ENCODE measurements at places on chromosomes 11 and 22.

DNA sequence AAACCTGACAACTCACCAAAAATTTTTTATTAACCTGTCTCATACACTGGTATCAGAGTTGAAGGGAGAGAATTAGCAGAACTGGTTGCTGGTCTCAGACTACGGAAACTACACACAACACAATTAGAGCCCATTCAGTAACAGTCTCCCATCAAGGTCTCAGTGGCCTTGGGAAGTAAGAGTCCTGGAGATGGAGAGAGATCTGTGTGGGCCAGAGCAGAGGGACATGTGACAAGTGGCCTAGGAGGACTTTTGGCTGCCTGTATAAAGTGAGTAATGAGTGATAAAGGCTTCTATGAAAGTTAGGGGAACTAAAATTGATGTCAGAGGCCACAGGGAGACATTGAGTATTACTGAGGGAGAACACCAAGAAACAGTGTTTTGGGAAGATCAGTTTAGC, 58.9 kb downstream of the PARVA start:
- no peak for DNase-seq

DNA sequence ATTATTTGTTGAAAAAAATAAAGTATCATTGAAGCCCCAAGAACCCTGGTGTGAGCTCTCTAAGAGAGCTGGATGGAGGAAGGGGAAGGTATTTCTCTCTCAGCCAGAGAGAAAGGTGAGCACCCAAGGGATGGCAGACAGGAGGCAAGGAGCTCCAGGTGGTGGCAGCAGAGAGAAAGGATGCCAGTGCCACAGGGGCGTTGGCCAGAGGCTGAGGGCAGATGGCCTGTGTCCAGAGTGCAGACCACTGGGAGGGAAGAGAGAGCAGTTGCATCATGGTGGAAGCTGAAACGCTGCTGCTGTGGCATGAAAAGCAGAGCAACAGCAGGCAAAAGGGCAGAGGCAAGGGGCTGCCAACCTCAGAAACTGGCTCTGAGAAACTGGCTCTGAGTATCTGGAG, 8.5 kb downstream of the SPON1 start:
- DNase-seq = no peak

GRCh38 chr11:118132385-118133151, 20.1 kb downstream of the SCN4B start:
- no peak for DNase-seq

GRCh38 chr11:93895106-93895862, 44.9 kb upstream of the VSTM5 start:
- DNase-seq = no peak

GRCh38 chr22:28548406-28548805, 131.2 kb downstream of the TTC28 start:
- DNase-seq = no peak

GRCh38 chr11:13262096-13262495, 15.5 kb upstream of the BMAL1 start:
- DNase-seq = no peak

GRCh38 chr11:7577291-7578190, 63.7 kb downstream of the PPFIBP2 start:
- no peak for DNase-seq

GRCh38 chr11:27029966-27030365, 10.6 kb upstream of the BBOX1 start:
- no peak for DNase-seq

DNA sequence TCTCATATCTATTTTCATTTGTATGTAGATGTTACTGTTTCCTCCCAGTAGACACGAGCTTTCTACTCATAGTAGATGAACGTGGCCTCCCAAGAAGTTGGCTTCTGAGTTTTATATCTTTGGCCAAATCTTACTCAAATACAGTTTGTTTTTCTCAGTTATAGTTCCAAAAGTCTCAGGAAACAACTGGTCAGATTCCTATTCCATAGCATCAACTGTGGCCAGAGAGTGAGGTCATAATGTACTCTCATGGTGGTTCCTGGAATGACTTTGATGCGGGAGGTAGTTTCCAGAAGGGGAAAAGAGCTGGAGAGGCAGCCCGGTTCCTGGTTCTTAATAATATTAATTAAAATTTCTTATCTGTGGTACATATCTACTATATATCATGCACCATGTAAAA, 77.3 kb downstream of the SLC17A6 start:
- no peak for DNase-seq

GRCh38 chr11:100556781-100557180, 130.3 kb upstream of the ARHGAP42 start:
- DNase-seq = no peak

DNA sequence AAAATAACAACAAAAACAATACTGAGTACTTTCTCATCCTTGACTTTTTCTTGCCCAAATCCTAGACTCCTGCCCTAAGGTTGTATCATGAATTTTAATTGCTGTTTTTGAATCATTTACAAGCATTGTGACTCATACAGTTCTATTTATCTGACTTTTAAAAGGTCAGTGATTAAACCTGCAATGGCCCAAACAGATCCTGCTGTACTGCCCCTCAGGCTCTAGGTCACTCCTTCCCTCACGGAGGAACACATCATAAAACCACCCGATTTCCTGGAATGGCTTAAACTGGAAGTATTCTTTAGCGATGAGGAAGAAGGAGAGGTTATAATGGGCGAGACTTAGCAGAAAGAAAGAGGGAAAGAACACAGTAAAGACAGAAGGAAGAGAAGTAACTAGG, 12.3 kb downstream of the ARFGAP3 start:
- no peak for DNase-seq

GRCh38 chr11:110720431-110721275, 8.4 kb upstream of the ARHGAP20 start:
- DNase-seq = no peak

- no peak for DNase-seq
These were observed 8.4 kb downstream of the MSANTD2 start for GRCh38 chr11:124791626-124792341.

GRCh38 chr11:105937331-105937730, 84.7 kb downstream of the MSANTD4 start:
- DNase-seq = no peak

DNA sequence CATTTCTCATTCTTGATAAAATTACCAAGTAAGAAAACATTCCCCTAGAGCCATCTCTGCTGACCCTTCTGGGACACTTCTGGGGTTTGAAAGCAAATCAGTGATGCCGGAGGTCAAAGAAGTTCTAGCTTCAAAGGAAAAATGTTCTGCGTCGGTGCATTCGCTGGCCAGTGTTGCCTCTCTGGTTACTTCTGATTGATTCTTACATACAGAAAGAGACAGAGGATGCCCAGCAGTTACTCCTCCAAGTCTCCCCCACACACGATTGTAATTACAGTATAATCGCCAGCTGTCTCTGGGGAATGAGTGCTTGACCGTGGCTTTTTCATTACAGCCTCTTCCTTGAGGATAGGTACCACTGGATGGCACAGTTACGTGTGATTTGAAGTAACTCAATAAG, 150.9 kb downstream of the SNX19 start:
- DNase-seq = no peak

DNA sequence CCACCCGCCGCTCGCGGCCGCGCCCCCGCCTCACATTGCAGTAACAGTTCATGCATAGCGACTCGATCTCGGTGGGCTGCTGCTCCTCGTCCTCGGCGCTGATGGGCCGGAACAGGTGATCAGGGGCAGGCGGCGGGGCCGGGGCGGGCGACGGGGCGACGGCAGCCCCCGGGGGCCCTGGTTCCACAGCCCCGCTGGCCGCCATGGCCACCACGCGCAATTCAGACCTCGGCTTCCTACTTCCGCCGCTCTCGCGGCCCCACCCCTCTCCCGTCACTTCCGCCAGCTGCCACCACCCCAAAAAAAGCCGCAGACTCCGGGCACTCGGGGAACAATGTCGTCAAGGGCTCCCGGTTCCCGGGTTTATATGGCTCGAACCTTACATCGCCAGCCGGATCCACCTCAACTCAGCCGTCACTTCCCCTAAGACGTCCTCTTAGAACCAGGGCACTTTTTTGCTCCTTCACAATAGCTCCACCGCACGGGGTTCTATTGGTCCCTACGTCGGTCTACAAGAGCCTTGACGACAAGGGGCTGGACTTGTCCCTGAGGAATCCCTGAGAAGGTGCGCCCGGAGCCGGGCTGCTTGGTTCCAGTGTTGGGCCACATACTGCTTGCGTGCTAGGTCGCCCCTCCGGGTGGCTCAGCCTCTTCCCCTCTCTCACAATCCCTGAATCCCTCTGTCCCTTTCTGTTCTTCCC, at the start of gene ZPR1:
ZPR1 (minus strand) TSS at position 238 of the 701 bp plus-strand sequence; CDS start at position 205, 33 bp downstream.
- DNase-seq = no peak

DNA sequence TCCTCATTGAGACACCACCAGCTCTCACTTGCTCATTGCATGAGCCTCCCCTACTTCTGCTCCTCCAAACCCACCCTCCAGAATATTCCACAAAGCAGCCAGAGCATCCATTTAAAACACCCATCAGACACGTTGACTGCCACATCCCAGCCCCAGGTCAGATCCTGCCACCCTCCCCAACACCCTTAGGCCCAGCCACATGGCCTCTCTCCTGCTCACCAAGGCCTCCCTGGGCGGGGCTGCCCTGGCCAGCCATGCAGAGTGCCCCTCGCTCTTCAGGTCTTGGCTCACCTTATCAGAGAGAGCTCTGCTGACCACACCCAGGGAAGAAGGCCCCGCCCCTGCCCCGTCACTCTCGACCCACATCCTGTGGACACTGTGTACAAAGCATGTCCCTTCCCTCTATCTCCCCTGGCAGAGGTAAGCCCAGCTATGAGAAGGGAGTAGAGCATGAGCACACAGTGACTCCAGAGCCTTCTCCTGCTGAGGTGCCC, 106.8 kb downstream of the MICAL3 start:
- DNase-seq = no peak

GRCh38 chr11:120073196-120073595, 64.7 kb downstream of the TRIM29 start:
- no peak for DNase-seq

DNA sequence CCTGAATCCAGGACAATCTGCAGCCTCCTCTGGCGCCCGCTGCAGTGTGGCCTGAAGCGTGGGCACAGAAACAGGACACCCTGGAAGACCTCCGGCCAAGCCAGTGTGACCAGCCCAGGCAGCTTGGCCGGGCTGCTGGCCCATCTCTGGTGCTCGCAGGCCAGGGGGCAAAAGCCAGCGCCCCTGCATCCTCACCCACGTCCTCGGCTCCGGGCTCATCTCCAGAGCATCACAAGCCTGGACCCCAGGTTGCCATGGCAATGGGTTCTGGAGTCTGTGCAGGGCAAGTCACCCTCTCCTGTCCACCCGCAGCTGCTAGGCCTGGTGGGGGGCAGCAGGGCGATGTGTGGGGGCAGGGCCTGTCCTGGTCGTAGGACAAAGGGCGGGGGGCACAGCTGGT, 9.3 kb upstream of the PDGFB start:
- DNase-seq = no peak

DNA sequence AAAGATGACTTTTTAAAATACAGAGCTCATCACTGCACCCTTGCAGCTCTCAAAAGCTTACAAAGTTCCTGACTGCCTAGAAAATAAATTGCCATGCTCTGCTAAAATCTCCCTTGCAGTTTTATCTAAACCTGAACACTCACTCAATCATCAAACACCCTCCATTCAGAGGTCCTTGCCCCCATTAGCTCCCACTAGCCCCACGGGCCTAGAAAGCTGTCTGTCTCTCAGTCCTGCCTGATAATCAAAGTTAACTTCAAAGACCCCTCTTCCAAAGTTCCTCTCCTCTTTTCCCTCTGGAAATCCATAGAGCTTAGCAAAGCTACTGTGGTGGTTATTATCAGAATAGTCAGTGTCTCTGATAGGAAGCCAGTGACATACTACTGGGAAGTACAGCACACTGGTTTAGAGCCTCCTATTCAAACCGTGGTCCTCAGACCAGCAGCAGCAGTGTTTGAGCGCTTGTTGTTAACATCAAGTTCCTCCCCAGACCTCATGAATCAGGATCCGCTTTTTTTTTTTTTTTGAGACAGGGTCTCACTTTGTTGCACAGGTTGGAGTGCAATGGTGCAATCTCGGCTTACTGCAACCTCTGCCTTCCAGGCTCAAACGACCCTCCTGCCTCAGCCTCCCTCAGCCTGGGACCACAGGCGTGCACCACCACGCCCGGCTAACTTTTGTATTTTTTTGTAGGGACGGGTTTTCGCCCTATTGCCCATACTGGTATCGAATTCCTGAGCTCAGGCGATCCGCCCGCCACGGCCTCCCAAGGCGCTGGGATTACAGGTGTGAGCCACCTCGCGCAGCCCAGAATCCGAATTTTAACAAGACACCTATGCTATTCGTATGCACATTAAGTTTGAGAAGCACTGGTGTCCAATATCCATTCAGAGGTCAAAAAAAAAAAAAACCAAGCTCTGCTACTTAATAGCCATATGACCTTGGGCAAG, 1.2 kb downstream of the NDUFC2 start:
- no peak for DNase-seq

DNA sequence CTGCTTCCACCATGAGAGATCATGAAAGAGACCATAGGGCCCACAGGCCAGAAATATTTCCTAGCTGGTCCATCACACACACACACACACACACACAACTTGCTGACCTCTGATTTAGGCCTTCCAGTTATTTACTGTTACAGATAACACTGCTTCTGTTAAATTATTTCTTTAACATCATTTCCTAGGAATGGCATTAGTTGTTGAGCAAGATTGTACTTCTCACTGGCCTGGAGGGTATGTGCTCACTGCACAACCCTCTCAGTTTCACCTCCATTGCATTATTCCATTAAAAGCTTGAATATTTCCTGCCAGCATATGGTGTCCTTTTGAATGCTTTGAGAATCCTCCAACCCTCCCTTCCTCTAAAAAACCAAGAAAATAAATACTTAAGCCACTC, 104.4 kb downstream of the MICAL2 start:
- DNase-seq = no peak

- no peak for DNase-seq
These were observed 1194.3 kb upstream of the TENM4 start for GRCh38 chr11:80635178-80635577.

Measured in cortex of kidney (tissue), 1 donor.